ENCODE measurements at places on chromosomes 7 and 10. TPM values are rescaled to one million over a fixed set of nuclear protein-coding genes. Genes with fewer than 3 reads are reported as not detected.

DNA sequence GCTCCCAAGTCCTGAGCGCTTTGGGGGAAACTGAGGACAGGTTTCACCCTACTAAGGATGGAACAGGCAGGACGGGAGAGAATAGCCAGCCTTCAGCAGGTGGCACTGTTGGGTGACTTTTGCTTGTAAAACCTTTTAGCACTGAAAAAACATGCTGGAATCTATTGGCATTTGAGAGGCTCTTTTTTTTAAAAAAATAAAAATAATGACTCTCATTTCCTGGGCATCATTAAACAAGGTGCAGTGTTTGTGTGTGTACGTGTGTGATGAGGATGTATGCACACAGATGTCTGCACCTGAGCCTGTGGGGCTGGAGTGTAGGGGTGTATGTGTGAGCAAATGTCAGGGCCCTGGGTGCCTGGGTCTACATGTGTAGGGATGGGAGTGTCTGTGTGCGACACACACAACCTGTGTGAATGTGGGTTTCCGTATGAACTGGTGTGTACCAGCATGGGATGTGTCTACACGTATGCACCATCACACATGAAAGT lies 177.9 kb downstream of the RPS24 start:
- DNase-seq = peak; percentile 6
- H3K4me1 ChIP-seq = no peaks in the 10 kb centered on the region
- H3K27ac ChIP-seq = no peak overlapping the region

DNA sequence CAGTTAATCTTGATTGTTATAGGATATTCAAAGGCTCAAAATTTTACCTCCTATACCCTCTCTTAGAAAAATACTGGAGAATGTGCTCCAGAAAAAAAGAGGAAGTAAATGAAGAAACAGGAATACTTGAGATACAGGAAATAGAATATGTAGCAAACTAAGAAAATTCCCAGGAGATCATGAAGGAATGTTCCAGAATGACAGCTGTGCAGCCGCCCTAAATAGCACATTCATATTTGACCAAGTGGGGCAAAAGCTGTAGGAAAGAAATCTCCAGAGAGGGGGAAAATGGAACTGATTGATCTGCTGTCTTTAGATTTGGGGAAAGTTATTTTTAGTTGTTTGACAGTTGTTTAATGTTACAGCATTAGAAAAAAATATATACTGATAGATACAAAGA lies 46.2 kb upstream of the ZEB1 start:
- no peaks in the 10 kb centered on the region for H3K4me1 ChIP-seq
- no peaks in the 10 kb centered on the region for H3K27me3 ChIP-seq
- no peak for DNase-seq
- no peak overlapping the region for H3K4me3 ChIP-seq
- no peaks in the 10 kb centered on the region for H3K36me3 ChIP-seq

DNA sequence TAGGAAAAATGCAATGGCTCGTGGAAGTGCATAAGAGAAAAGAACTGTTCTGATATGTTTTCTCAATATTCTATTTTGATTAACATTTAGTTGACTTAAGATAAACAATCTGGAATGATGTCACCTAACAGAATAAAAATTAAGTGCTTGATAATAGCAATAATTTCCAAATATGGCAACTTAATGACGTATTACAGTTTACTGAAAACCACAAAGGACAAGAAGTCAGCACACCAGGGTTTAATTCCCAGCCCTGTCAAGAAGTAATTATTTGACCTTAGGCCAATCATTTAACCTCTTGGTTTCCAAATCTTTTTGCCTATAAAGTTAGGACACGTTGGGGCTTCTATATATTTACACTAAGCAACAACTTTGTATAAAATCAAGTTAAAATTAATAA lies 95.7 kb downstream of the CABCOCO1 start:
- no peaks in the 10 kb centered on the region for H3K4me1 ChIP-seq
- H3K27ac ChIP-seq = no peak overlapping the region
- H3K4me3 ChIP-seq = no peak overlapping the region
- H3K27me3 ChIP-seq = no peaks in the 10 kb centered on the region
- no peak for DNase-seq

GRCh38 chr7:30379131-30379530 lies 94.7 kb downstream of the ZNRF2 start:
- H3K27me3 ChIP-seq = no peaks in the 10 kb centered on the region
- H3K36me3 ChIP-seq = no peaks in the 10 kb centered on the region

GRCh38 chr10:125064681-125065492 lies 95.5 kb downstream of the CTBP2 start:
- DNase-seq = no peak
- no peaks in the 10 kb centered on the region for H3K27me3 ChIP-seq
- peaks cover 29% of the 10 kb centered on the region for H3K4me1 ChIP-seq
- no peaks in the 10 kb centered on the region for H3K36me3 ChIP-seq

DNA sequence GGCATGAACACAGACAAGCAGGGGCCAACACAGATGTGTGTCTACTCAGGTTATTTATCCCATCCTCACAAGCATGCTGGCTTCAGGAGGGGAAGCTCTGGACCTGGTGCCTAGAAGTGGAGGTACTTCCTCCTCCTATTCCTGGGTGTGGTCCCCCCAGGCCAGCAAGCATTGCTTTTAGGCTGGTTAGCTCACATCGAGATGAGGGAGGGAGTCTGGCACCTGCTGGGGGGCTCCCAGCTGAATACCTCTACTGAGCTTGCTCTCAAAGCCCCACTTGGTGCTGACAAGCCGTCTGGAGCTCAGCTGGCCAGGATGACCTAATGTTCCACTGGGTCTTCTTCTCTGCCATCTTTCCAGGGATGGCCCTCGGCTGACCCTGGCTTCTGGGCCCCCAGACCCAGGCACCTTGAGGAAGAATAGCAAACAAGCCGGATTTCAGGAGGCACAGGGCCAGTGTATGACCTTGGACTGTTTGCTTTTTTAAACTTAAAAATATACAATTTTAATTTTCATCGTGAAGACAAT lies 26.8 kb downstream of the FAM241B start:
- H3K27me3 ChIP-seq = peaks cover 64% of the 10 kb centered on the region
- H3K4me3 ChIP-seq = no peak overlapping the region
- no peaks in the 10 kb centered on the region for H3K36me3 ChIP-seq
- no peaks in the 10 kb centered on the region for H3K4me1 ChIP-seq
- no peak overlapping the region for H3K27ac ChIP-seq

The MYL7 gene
- not detected for total RNA-seq

GRCh38 chr7:155837126-155837479 lies 24.8 kb upstream of the SHH start:
- no peaks in the 10 kb centered on the region for H3K27me3 ChIP-seq
- no peak overlapping the region for H3K27ac ChIP-seq
- no peaks in the 10 kb centered on the region for H3K4me1 ChIP-seq
- no peak overlapping the region for H3K4me3 ChIP-seq
- no peaks in the 10 kb centered on the region for H3K36me3 ChIP-seq
- no peak for DNase-seq

DNA sequence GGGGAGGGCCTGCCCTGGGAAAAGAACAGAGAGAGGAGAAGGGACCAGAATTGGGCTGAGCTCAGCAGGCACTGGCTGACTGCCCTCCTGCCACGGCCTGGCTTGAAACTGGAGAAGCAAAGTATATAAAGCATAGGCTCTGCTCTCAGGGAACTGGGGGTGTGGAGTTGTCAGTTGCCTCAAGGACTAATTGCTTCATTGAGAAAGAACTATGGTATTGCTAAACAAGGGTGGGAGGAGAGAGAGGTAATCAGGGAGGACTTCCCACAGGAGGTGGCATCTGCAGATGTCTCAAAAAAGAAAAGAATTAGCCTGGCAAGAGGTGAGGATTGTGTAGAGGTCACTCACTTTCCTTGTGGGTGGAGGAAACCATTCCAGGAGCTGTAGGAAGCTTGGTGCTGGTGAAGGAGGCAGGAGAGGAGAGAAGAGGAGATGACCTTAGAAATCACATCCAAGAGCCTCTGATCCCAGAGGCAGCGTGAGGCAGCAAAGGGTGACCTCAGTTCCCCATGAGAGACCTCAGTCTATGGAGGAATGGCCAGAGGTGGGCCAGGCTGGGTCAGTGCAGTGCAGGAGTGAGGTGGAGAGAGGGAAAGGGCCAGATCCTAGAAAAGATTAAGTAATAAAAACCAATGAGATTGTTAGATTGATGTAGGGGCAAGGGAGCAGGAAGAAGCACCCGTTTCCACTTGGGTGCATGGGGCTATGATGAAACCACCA lies 2.4 kb downstream of the PILRB start:
- no peak overlapping the region for H3K27ac ChIP-seq
- no peak overlapping the region for H3K4me3 ChIP-seq
- DNase-seq = no peak
- no peaks in the 10 kb centered on the region for H3K4me1 ChIP-seq

The NKX2-3 gene
- total RNA-seq = not detected

The AKR1C4 gene
- total RNA-seq = not detected

DNA sequence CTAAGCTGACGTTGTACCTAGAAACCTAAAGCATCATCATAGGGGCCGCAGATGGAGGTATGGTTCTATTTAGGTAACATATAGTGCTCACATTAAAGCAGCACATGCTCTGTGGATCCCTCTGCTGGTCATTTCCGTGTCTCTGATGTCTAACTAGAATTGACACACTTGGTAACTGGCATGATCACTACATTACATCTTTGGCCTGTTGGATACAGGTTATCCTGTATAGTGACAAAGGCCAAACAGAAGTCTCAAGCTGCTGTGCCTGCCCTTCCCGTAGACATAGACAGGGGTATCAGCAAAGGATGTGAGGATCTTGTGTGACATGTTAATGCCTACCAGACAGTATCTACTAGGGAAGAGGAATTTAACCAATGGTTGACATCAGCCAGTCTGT lies 51.2 kb downstream of the KIF5B start:
- no peaks in the 10 kb centered on the region for H3K4me1 ChIP-seq
- H3K27me3 ChIP-seq = no peaks in the 10 kb centered on the region
- H3K27ac ChIP-seq = no peak overlapping the region
- H3K4me3 ChIP-seq = no peak overlapping the region

The PLAC9 gene
- total RNA-seq = not detected

The CLRN3 gene
- total RNA-seq = not detected

DNA sequence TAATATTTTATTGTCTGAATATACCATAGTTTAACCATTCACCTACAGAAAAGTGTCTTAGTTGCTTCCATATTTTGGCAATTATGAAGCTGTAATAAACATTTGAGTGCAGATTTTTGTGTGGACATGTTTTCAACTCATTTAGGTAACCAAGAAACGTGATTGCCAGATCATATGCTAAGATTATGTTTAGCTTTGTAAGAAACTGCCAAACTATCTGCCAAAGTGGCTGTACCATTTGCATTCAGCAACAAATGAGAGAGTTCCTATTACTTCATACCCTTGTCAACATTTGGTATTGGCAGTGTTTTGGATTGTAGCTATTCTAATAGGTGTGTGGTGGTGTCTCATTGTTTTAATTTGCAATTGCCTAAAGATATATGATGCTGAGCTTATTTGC lies 233.5 kb downstream of the TMEM26 start:
- H3K27me3 ChIP-seq = no peaks in the 10 kb centered on the region
- H3K4me1 ChIP-seq = no peaks in the 10 kb centered on the region
- H3K36me3 ChIP-seq = no peaks in the 10 kb centered on the region
- H3K4me3 ChIP-seq = no peak overlapping the region
- no peak overlapping the region for H3K27ac ChIP-seq
- no peak for DNase-seq
